ENCODE measurements at places on chromosomes 1 and 21.

GRCh38 chr1:194167956-194168640 lies 981.7 kb upstream of the B3GALT2 start:
- no peak for DNase-seq

DNA sequence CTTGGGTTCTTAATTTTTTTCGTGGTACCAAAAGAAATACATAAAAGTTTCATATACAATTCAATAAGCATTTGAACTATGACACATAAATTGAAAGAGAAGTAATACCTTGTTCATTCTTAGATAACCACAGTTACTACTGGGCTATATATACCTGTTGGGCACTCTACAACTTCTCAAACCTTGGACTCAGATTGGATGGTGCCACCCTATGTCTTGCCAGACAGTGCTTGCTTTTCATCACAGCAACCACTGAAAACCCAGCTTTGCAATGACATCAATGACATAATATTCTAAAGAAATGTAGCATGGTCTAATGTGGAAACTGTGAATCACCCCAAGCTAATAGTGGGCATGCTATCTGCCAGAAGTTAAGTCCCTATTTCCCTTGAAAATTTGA lies 62.8 kb upstream of the DPH5 start:
- DNase-seq = no peak

GRCh38 chr1:27618341-27619082 lies 14.6 kb upstream of the AHDC1 start:
- DNase-seq = peak; percentile 29

DNA sequence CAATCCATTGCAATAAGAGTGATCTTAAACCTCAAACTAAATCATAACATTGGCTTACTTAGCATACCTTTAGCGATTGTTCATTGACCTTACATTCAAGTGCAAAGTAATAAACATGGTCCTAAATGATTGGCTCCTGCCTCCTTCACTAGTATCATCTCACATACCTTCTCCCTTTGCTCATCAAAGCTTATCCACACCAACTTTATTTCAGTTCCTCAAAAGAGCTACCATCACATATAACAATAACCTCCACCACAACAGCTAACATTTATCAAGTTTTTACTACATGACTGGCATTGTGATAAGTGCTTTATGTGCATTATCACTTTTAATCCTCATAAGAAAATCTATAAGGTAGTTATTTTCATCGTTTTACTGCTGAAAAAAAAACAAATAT lies 198.8 kb downstream of the COL24A1 start:
- DNase-seq = no peak

- DNase-seq = peak; percentile 73
Observed at GRCh38 chr1:167447521-167448136, 70.7 kb downstream of the CD247 start.

- DNase-seq = no peak
Observed at GRCh38 chr21:23699402-23699801, 1907.9 kb downstream of the MRPL39 start.

GRCh38 chr1:246801241-246802020 lies 77.2 kb downstream of the SCCPDH start:
- no peak for DNase-seq

GRCh38 chr21:30216041-30216723 lies at the start of gene CLDN8:
Gene CLDN8, minus strand, starts transcription at chr21:30216097. Its CDS starts 172 bp downstream, at chr21:30215925.
- DNase-seq = no peak

GRCh38 chr1:36098650-36099365 lies 10.1 kb downstream of the ADPRS start:
- DNase-seq = no peak
